ENCODE measurements at places on chromosomes 7 and 10.

GRCh38 chr10:42802876-42803275, 20.3 kb downstream of the BMS1 start:
- no peak for DNase-seq

- no peak for DNase-seq
Observed at GRCh38 chr10:74333174-74333573, 182.2 kb downstream of the ADK start.

GRCh38 chr7:17668122-17668521, 272.2 kb downstream of the SNX13 start:
- no peak for DNase-seq

GRCh38 chr10:104415526-104416165, 62.0 kb downstream of the CFAP58 start:
- no peak for DNase-seq

- no peak for DNase-seq
Observed at GRCh38 chr7:76008156-76008687, 13.8 kb upstream of the TMEM120A start.

GRCh38 chr10:17226891-17227303, 1.1 kb upstream of the VIM start:
- DNase-seq = no peak

DNA sequence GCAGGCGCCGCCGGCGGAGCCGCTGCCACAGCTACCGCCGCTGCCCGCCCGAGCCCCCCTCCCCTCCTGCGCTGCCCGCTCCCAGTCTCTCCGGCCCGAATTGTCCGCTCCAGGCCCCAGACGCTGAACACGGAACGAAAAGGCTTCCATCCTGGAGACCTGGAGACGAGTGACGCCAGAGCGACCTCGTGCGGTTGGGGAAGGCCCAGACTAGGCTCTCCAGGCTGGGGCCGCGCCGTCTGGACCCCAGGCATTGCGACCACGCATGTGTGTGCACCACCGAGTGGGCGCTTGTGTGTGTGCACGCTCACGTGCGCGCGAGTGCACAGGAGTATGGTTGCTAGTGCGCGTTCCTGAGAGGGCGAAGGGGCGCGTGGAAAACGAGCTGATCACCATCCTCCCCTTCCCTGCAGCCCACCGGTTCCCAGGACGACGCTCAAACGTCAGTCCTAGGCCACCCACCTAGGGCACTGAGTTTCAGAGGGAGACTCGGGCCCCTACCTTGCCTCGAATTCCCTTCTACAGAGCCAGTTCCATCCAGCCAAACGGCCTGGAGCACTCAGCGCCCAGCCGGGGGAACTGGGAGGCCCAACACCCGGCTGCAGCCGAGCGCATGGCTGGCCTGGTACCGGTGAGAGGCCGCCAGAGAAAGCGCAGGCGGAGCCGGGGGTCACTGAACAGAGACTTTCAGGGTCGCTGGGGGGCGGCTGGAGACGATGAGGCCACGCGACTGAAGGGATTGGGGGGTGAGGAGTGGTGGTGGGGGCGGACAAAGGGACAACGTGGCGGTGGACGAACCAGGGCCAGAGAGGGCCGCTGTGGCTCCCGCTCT, 11.6 kb downstream of the LBX1 start:
- DNase-seq = no peak

GRCh38 chr7:141354251-141354650, 197.0 kb upstream of the AGK start:
- DNase-seq = no peak

GRCh38 chr7:106068986-106069385, 43.1 kb downstream of the SYPL1 start:
- no peak for DNase-seq

- DNase-seq = no peak
Observed at GRCh38 chr7:121302214-121302745, 26.5 kb upstream of the WNT16 start.

- DNase-seq = no peak
Observed at GRCh38 chr7:99768471-99768870, 15.5 kb downstream of the CYP3A4 start.

- DNase-seq = no peak
Observed at GRCh38 chr7:74338366-74339108, 49.3 kb downstream of the CLIP2 start.

GRCh38 chr7:157309988-157310668, 26.7 kb upstream of the DNAJB6 start:
- DNase-seq = no peak

- no peak for DNase-seq
Observed at GRCh38 chr7:137747359-137748031, 99.3 kb downstream of the DGKI start.

DNA sequence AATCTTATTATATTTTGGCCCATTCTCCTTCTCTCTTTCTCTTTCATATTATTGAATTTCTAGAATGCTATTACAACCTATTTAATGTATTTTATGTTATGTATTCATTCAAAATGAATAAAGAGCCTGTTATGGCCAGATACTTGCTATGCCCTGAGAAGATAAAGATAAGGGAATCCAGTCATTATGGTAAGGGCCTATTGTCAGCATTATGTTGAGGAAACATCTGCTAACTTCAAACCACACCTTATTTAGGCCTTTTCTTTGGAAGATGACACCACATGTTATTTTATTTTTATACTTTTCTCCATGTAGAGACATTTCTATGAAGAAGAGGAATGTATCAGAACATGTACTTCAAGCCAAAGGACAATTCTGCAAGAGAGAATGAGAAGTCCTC, 60.5 kb upstream of the MPP7 start:
- DNase-seq = no peak

DNA sequence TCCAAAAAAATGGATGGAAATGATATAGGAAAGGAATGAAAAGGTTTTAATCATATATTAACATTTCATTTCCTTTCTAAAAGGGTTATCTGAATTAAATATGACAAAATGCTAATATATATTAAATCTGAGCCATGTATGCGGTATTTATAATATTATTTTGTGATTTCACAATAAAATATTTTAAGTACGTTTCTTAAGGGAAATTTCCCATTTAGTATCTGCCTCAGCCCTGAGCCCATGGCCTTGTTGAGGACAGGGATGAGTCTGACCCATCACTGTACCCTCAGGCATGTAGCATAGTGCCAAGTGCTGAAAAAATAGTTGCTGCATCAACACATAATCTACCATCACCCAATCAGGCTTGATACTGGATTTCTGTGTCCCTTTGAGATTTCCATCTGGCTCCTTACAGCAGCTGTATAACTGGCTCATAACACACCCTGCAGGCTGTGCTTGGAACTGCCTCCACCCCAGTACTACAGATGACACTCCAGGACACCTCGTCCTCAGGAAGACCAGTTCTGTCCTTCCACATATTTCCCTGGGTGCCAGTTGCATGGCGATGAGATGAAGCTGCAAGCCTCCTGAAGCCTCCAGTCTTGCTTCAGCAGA, 59.4 kb upstream of the ASAH2 start:
- DNase-seq = no peak

- no peak for DNase-seq
Observed at GRCh38 chr7:6479067-6479466, 31.3 kb upstream of the DAGLB start.

- no peak for DNase-seq
Observed at GRCh38 chr7:47978790-47979144, 648 bp downstream of the HUS1 start.

GRCh38 chr10:69123306-69123746, 652 bp upstream of the VPS26A start:
- DNase-seq = no peak

GRCh38 chr7:140585333-140585732, 55.3 kb downstream of the DENND2A start:
- no peak for DNase-seq

- no peak for DNase-seq
Observed at GRCh38 chr10:53209944-53210611, 437.5 kb upstream of the MBL2 start.

DNA sequence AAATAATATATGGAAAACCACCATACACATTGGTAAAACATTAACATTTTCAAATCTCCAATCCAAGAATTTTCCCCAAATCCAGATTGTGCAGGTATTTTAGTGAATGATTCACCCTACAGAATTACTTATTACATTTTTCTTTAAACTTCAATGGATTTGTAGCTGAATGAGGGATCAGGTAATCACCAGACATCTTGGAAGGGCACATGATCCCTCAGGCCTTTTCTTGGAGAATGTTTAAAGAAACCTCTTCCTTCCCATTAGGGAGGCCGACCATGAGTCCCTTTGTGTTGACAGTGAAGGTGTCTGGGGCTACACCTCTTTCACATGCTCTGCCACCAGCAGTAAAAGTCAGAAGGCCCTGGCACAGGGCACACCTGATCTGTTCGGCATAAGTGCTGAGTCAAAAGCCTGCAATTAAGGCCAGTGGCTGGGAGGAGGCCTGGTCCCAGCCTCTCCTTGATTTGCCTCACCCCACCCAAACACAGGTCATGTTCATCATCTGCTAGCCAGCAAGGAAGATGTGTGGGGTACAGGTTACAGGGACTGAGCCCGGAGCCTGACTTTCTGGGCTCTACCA, 207.7 kb downstream of the SNX10 start:
- DNase-seq = no peak

DNA sequence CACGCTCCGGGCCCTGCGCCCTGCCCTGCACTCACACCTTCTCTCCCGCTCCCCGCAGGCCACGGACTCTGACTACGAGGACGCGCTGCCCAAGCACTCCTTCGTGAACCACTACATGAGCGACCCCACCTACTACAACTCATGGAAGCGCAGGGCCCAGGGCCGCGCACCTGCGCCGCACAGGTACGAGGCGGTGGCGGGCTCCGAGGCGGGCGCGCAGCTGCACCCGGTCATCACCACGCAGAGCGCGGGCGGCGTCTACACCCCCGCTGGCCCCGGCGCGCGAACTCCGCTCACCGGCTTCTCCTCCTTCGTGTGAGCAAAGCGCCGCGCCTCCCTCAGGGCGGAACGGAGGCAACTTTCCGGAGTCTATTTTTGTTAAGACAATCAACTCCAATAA, 417.0 kb upstream of the FOXK1 start:
- no peak for DNase-seq

DNA sequence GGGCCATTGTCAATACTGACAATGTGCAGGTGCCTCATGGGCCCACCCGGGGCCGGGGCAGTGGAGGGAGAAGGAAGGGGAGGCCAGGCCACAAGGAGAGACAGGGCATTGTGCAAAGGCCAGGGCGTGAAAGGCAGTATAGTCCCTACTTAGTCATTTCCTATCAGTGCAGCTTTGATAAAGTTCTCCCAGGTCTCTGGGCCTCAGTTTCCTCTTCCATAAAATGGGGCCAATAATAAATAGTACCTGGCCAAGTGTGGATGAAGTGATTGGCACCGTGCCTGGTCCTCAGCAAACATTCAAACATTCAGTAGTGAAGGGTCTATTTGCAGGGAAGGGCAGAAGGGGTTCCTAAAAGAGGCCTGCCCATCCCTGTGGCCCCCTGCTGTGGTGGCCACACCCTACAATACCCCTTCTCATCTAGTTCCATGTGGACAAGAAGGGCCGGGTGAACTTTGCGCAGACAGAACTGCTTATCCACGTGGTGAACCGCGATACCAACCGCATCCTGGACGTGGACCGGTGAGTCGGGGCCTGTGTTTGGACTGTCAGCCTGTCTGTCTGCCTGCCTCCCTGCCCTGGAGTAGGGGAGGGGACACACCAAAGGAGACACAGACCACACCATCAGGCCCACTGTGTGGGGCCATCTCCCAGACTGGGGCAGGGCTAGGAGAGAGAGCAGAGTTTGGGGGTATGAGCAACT, 36.9 kb upstream of the VSIR start:
- DNase-seq = no peak

- peak; percentile 60 for DNase-seq
Observed at GRCh38 chr10:110356628-110357245, 52.0 kb upstream of the SMNDC1 start.

- no peak for DNase-seq
Observed at GRCh38 chr7:89477991-89478390, 676.3 kb upstream of the STEAP1 start.

- DNase-seq = no peak
Observed at GRCh38 chr7:66176914-66177313, 28.2 kb upstream of the TPST1 start.

GRCh38 chr10:66176772-66177171, 749.1 kb upstream of the LRRTM3 start:
- DNase-seq = no peak

- no peak for DNase-seq
Observed at GRCh38 chr7:143047326-143047725, 4.8 kb upstream of the OR6V1 start.

GRCh38 chr7:28360739-28361138, 51.6 kb upstream of the CREB5 start:
- no peak for DNase-seq

DNA sequence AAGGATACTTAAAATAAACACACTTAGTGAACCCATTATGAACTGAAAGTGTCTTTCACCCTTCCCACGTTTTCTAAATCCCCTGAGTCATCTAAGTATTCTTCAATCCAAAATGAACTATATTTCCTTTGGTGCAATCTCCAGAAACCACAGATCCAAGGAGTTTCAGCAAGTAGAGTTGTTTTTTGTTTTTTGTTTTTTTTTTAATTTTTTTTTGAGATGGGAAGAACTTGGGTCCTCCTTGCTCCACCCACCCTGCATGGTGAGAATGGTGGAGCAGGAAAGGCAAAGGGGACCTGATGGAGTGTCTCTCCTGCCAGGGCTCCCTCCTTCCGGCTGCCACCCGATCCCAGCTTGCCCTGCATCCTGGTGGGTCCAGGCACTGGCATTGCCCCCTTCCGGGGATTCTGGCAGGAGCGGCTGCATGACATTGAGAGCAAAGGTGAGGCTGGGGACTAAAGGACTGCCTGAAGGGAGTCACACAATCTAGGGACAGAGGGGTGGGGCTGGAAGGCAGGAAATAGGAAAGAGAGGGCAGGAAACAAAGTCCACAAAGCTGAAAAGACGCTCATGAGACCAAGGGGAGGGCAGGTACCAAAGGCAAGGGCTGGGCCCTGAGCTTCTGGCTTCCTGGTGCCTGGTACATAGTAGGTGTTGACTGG, 12.1 kb downstream of the ATG9B start:
- no peak for DNase-seq

- DNase-seq = no peak
Observed at GRCh38 chr7:30020535-30020934, 6.0 kb downstream of the FKBP14 start.

GRCh38 chr10:121838931-121839330, 88.9 kb downstream of the ATE1 start:
- no peak for DNase-seq

DNA sequence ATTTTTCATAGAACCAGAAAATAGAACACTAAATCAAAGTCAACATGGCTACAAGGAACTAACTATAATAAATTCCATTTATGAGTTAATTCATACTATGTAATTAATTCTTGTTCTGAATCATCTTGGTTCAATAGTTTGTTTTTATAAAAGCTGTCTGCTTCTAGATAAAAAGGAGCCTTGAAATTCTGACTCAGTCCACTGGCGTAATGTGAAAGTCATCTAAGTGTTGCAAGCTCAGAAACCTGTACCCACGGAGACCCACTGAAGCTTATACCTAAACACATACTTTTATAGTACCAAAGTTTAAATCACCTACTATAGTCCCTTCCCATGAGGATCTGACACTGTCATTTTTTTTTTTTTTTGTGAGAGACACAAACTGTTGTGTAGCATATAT, 489.4 kb downstream of the SEMA3D start:
- no peak for DNase-seq
